ENCODE measurements at places on chromosomes 2 and 18.

- DNase-seq: no peak
Measured at GRCh38 chr2:133765658-133766057, 197.4 kb upstream of the NCKAP5 start.

GRCh38 chr2:39603436-39603835 lies 62.3 kb upstream of the TMEM178A start:
- DNase-seq: no peak

- no peak for DNase-seq
Measured at GRCh38 chr18:3425446-3425845, 24.5 kb upstream of the TGIF1 start.

DNA sequence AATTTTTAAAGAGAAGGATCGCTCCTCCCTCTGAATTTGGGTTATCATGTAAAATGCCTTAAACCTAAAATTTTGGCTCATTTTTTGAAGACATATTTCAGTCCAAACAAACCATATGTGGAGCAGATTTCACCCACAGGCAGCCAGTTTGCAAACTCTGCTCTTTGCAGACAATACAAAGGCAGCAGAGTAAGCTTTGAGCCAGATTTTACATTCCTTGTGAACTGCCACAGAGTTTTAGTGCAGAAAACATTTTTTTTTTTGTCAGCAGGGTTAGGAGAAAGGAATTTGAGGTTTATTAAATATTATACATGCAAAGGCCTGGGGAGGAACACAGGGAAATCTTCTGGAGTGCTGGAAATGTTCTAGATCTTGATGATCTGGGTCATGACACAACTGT lies 171.9 kb upstream of the FN1 start:
- DNase-seq: peak; percentile 28

DNA sequence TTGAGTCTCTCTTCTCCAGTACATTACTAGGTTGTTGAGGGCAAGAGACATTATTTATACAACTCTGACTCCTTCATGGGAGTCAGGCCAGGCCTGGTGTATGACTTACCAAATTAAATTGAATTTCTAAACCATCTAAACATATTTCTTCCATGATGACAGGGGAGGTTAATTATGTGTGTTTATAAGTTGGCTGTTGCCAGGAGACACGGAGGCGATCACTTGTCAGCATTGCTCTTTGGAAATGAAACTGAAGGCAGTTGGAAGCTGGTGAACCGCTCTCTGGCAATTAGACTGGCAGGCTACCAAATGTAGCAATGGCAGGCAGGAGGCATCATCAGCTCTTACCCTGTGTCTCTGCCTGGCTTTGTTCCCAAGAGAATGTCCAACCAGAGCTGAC lies 241.4 kb downstream of the KCNS3 start:
- peak; percentile 35 for DNase-seq

GRCh38 chr2:40225670-40226210 lies 226.2 kb downstream of the SLC8A1 start:
- no peak for DNase-seq

GRCh38 chr18:52936931-52937330 lies 596.9 kb downstream of the DCC start:
- DNase-seq: no peak

DNA sequence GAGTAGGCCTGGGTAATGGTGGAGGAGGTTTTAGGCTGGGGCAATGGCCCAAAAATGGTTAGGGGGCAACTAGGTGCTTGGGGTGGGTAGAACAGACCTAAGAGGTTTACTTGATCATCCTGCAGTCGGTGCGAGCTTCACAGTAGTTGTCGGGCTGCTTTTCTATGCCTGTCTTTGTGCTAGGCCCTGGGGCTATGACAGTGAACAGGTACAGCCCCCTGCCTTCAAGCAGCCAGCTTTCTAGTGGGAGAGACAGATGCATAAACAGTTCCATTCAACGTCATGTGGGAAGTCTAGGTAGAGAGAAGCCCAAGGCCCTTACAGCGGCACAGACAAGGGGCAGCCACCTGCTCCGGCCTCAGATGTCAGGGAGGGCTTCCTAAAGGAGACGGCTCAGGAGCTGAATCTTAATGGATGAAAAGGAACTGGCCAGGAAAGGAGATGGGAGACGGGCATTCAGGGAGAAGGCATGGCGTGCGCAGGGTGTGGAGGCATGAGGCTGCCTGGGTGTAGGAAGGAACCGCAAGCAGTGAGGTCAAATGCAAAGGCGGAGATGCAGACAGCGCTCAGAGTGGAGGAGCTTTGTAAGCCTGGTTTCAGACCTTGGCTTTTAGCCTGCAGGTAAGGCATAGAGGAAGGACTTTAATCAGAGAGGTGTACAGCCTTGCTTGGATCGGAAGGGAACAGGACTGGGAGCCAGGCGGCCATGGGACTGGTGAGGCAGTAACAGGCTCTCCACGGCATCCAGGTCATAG lies 6.0 kb downstream of the CTIF start:
- DNase-seq: no peak

GRCh38 chr18:9735879-9736278 lies 27.8 kb downstream of the RAB31 start:
- DNase-seq: no peak

GRCh38 chr2:20143263-20143662 lies 81.7 kb downstream of the SDC1 start:
- peak; percentile 29 for DNase-seq

- no peak for DNase-seq
Measured at GRCh38 chr2:20106746-20107145, 55.3 kb upstream of the LAPTM4A start.

GRCh38 chr18:11741505-11742145 lies 52.6 kb downstream of the GNAL start:
- no peak for DNase-seq

DNA sequence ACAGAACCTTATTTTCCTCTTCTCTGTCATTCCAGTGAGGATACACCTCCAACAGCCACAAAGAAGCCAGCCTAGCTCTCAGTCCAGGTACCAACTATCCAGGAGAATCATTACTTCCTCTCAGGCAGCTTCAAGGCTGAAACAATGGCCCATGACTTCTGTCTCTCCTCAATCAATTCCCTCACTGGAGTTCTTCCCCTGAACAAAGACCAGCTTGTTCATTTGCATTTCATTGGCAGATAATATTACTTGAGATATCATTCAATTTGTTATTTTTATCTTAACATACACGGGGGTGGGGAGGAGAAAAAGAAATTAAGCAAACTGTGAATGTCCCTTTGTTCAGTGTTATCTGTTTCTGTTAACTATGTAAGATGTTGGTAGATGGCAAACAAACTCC lies 44.0 kb downstream of the CCDC141 start:
- no peak for DNase-seq

DNA sequence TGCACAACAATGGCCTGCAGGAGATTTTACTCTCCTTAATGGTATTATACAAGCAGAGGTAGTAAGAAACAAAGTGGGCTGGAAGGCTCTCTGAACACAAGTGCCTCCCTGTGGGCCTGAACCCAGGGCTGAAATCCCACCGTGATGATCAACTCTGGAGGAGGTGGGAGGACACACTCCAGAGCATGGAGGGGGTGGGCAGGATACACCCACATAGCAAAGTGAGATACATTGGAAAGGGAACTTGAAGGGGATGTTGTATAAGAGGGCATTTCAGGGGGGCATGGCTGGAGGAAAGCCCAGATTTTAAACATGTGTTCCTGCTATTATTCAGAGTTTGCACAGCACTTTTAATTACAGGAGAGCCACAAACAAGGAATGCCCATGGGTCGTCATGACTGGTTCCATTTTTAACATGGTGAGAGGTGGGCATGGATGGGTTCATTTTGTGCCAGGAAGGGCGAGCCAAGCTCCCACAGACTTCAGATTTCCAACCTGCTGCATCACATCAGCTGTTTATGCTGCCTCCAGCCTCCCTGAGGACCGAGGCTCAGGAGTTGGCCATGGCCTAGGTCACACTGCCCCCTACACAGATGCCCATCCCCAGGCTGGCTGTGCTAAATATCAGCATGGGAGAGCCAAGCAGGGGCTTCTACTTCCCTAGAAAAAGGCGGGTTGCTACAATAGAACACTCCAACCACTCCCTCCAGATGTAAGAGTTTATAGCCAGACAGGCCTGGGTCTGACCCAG lies 416.2 kb upstream of the ID2 start:
- no peak for DNase-seq

DNA sequence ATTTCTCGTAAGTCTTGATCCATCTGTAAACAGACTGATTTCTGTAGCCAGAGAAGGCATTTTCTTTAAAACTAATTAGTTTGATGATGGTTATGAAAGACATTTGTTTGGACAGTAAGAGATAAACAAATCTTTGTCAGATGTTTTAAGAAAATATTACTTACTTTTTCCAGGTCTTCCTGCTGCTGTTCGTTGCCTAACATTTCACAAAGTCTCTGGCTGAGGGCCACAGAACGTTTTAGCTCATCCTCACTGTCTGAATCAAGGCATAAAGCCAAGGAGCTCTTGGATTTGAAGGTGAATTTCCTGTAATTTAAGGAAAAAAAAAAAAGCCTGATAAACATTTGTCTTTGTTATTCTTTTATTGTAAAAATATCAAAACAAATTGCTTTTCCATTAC lies 57.8 kb downstream of the VIL1 start:
- no peak for DNase-seq

DNA sequence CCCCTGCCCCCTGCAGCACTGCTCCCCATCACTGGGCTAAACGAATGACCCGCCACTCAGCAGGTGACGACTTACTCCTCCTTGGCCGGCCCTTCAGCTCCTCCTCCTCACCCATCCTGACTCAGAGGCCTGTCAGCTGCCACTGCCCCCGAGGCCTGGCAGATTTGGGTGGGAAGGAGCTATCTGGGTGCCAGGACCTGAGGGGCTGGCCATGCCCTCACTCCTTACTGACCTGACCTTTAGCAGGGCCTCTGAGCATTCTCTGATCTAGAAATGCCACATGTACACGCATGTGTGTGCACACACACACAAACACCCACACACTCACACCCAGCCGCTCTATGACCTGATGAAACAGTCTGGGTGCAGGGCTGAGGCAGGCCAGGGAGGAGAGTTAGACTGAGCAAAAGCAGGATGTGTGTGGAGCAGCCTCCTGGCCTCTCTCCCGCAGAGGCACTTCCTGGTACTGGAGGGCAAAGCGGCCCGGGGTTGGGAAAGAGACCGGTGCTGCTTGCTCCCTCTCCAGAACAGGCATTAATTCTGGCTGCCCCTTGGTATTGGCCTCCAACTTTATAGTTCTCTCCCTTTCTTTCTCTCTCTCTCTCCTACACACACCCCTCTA lies 68.0 kb downstream of the ZFP36L2 start:
- peak; percentile 79 for DNase-seq

DNA sequence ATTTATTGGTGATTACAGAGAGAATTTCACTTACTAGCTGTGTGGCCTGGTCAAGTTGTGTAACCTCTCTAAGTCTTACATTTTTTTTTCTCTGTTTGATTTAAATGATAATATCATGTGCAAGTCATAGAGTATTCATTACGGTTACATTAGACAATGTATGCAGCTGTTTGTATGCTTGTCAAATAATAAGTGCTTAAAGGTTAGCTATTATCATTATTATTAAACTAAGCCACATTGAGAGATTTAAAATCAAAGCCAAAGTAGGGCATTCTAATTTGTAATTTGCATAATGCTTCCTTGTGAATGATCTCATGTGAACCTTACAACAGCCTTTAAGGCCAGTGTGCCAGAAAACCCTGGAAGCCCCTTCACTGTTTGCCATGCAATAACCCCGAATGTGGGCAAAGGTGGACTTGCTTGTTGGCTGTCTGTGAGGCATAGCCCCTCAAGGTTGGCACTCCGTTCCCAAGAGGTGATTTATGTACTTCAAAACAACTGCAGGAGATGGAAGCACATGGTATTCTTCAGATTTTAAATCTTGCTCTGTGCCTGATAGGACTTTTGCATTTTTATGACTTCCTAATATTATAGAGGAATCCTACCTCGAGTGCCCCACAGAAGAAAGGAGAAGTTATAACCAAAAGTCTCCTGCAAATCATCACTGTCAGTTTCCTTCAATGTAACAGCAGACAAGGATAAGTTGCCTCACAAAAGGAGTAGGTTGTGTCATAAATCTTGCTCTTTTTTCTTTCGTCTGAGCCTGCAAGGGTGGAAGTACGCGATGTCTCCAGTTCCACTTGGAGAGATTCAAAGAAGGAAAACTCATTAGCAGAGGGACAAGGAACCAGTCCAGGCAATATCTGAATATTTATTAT lies 272.0 kb downstream of the TGIF1 start:
- no peak for DNase-seq

- DNase-seq: no peak
Measured at GRCh38 chr2:195632856-195633572, 24.0 kb upstream of the SLC39A10 start.

DNA sequence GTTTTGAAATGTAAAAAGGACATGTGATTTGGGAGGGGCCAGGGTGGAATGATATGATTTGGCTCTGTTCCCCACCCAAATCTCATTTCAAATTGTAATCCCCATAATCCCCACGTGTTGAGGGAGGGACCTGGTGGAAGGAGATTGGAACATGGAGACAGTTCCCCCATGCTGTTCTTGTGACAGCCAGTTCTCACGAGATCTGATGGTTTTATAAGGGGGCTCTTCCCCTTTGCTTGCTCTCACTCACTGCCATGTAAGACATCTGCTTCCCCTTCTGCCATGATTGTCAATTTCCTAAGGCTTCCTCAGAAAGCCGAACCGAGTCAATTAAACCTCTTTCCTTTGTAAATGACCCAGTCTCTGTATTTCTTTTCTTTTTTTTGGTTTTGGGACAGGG lies 39.2 kb downstream of the FECH start:
- DNase-seq: no peak

DNA sequence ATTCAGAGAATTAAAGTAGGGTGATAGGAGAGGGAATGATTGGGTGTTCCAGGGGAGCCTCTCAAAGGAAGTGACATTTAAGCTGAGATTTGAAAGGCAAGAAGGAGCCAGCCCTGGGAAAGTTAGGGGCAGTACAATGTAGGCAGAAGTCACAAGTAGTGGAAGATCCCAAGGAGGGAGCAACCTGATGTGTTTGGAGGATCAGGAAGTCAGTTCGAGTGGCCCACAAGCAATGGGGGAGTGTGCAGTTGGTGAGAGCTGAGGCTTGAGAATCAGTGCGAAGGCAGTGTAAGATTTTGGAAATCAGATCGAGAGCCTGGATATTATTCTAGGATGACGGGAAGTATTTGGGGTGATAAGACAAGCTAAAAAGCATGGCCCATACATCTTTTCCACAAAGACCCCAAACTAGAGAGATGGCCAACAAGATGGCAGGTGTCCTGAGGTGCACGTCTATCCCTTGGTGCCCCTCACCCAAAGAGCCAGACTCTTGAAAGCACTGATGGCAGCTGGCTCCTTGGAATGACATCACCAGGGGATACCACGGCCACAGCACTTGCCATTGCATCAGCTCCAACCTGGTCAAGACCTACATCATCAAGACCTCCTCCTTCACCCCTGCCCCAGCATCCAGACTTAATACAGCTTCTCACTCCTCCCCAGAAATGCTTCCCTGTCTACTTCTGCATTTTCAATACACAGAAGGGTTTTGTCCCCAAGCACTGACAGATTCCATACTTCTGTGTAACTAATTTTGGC lies 127.3 kb downstream of the BCL2 start:
- no peak for DNase-seq
